ENCODE measurements at places on chromosomes 1 and 21. TPM values are rescaled to one million over a fixed set of nuclear protein-coding genes. Genes with fewer than 3 reads are reported as not detected.
A peak's percentile ranks its signal among the peaks of the same experiment; 100 is the strongest.

GRCh38 chr1:198220428-198220827 is 63.6 kb downstream of the NEK7 start:
- no peak for DNase-seq

- DNase-seq, result no peak
Observed at GRCh38 chr1:178938959-178939317, 68.1 kb upstream of the ANGPTL1 start.

- no peak for DNase-seq
Observed at GRCh38 chr1:240294566-240294965, 202.9 kb downstream of the FMN2 start.

GRCh38 chr1:97252076-97252475 is 530.5 kb downstream of the PTBP2 start:
- DNase-seq, result no peak

DNA sequence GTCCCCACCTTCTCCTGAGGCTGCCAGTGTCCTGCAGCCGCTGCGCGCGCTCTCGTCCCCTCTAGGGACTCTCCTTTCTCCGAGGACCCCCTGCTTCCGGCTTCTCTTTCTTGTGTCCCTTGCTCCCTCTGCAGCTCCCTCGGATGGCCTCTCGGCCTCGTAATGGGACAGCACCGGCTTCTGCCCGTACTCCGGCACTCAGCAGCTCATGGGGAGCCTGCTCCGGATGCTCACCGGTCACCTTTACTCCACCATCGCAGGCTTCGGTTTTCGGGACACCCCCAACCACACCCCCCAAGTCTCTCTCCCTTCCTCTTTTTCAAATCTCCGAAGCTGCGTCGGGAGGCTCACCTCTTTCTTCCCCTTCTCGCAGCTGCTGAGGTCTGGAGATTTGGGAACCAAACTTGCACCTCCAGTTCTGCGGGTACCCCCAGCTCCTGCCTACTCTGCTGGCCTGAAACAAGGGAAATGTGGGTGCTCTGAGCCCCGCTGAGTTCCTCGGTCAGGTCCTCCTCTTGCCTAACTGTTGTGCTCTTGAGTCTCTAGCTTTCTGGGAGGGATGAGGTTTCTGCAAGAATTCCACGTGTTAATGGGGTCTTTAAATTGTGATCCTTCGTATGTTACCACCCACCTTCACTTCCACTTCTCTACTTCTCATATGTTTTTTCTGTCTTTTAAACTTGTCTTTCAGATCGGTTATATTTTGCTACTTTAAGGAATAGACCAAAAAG is 930 bp downstream of the CDC14A start:
- DNase-seq, result peak; percentile 59

DNA sequence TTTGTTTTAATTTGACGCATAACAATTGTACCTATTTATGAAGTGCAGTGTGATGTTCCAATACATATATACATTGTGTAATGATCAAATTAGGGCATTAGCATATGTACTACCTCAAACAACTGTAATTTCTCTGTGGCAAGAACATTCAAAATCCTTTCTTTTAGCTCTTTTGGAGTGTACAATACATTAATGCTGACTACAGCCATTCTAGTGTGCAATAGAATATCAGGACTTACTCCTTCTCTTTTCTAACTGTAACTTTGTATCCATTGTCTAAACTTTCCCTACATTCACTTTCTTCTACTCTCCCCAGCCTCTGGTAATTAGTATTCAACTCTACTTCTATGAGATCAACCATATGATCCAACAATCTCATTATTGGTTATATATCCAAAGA is 1177.4 kb downstream of the KCNT2 start:
- no peak for DNase-seq

DNA sequence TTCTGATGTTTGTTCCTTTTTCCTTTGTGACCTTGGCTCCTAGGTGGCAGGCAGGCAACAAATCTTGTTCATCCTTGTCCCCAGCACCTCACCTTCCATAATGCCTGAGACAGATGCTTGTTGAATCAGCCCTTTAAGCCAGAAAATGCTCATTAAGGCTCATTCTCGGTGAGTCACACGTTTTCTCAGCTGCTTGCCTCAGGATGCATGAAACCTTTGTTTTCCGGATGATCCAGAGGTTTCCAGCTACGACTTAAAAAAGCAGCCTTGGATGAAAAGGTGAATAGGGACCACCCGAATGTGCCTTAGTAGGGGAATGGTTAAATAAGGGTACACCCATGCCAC is 4.6 kb upstream of the ATP13A2 start:
- no peak for DNase-seq

GRCh38 chr1:222171005-222171404 is 376.9 kb downstream of the HHIPL2 start:
- no peak for DNase-seq

DNA sequence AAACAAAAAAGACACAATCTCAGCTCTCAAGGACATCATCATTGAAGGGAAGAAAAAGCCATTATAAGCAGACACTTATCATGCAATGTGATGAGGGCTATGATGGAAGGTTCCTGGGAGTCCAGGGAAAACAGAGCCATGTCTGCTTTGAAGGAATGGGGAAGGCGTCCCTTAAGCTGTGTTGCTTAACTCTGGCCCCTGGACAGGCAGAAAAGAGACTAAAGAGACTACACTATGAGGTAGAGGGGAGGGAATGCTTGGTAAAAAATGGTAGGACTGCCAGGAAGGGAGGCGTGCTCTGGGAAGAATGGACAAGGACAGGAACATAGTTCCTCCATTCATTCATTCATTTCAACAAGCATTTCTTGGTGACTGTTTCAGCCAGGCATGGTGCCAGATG is 21.2 kb downstream of the ASAP3 start:
- DNase-seq, result no peak

- no peak for DNase-seq
Observed at GRCh38 chr1:170806961-170807360, 128.4 kb upstream of the MROH9 start.

GRCh38 chr1:113684153-113684541 is 75.1 kb downstream of the PHTF1 start:
- peak; percentile 39 for DNase-seq

GRCh38 chr1:201709564-201710295 is 119.2 kb upstream of the IPO9 start:
- no peak for DNase-seq

DNA sequence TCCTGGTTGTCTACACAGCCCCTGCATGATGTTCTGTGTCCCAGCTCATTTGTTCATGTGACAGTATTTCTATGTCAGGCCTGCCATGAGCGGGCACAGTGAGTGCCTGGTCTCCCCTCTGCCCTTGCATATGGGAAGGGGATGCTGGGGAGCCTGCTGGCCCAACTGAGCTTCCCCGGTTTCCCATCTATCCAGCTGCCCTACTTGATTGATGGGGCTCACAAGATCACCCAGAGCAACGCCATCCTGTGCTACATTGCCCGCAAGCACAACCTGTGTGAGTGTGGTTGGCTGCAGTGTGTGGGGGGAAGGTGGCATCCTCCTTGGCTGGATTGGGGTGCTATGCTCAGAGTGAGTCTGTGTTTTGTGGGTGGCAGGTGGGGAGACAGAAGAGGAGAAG is 1.5 kb downstream of the GSTM4 start:
- DNase-seq, result no peak

GRCh38 chr1:75587692-75588091 is 23.2 kb downstream of the SLC44A5 start:
- no peak for DNase-seq

DNA sequence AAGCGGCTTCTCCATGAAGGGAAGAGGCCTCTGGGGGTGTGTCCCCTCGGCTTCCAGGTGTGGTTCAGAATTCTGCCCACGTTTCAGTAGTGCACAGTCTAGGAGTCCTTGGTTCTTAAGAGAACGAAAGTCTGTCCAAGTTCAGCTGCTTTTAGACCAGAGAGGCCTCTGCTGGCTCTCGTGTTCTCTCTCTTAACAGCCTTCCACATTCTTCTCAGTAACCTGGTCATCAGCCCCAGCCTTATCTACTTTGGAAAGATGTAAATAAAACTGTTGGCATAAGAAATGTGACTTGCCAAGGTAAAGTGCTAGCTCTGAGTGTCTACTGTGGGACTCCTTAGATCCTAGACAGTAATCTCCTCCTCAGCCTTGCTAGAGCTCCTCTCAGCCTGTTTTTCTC is 15.3 kb upstream of the STUM start:
- no peak for DNase-seq

DNA sequence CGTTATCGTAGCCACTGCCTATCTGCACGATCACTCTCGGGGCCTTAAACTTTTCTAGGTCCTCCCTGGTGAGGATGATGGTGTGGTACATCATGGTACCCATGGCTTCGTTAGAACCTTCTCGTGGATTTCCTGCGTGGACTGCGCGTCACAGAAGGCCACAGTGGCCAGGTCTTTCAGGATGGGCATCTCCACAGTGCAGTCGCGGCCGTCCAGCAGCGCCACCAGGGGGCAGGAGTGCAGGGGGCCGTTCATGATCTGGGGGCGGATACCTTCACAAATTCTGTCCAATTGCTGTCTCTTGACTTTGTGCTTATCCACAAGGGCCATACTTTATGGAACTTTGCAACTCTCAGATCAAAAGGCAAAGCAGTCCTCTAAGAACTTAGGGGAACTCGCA is 69.6 kb downstream of the WLS start:
- DNase-seq, result no peak

DNA sequence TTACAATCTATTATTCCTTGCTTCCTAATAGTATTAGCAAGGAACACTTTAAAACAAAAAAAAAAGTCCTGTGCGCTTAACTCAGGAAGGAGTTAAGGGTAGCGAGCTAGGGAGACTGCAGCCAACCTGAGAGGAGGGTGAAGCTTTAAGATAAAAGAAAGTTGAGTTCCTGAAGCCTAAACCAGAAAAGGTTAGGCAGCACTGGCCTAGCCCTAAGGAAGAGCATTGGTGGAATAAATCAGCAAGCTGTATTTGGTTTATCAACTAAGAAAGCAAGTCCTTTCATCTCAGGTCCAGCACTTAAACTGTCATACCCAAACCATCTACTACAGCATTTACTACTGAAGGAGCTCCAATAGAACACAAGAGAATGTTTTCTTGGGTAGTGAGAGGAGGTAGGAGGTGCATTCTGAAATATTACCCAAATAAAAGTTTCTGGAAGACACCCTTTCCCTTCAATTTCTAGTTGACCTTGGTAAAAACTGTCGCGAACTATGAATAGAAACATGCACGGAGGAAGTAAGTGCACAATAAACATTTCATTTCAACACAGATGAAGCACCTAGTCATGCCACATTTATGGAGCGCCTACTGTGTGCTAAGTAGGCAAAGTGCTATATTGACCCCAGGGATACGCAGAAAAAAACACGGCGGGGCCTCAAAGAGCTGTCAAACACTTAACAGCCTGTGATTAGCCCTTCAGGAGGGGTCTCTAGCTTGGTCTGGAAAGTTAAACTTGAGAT is 1.3 kb downstream of the GLRX2 start:
- no peak for DNase-seq

DNA sequence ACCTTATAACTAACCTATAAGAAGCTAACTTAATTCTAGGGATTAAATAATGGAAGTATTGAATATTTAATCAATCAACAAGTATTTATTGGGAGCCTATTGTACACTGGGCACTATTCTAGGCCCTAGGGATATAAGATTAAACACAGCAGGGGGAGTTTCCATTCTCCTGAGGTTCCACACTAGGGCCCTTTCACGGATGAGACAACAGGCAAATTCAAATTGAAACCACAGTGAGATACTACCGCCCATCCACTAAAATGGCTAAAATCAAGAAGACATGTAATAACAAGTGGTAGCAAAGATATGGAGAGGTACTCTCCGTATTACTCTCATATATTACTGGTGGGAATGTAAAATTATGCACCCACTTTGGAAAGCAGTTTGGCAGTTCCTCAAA is 674.4 kb downstream of the KIF26B start:
- no peak for DNase-seq

GRCh38 chr1:228944296-228944695 is 209.0 kb downstream of the RHOU start:
- DNase-seq, result no peak

DNA sequence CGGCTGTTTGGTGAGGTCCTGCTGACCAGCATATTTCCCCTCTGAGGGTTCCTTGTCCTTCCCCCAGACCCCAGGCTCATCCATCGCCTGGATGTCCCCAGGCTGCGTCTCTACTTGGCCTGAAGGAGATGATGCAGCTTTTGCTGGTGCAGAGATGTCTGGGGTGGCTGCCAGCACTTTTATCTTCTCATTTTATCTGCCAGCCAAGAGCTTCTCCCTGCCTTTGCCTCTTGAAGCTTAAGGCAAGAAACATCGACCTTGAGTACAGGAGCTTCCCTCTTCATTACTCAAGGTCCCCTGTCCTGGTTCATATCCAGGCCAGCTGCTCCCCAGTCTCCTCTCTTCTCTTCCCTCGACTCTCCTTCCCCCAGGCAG is 9.2 kb upstream of the H6PD start:
- DNase-seq, result no peak

DNA sequence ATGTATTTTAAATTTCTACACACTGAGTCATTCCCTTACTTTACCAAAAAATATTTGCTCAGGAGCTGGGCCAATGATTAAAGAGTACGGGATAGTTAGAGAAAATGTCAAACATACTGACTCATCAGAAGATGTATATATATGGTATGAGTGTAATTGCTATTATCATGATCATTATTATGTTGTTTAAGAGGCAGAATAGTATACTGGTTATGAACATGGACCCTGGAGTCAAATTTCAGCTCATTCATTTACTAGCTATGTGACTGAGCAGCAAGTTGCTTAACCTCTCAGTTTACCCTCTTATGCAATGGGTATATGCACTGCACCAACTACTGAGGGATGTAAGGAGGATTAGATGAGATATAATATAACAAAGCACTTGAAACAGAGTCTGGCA is 41.2 kb upstream of the USH2A start:
- no peak for DNase-seq

GRCh38 chr1:56745231-56745630 is 74.0 kb downstream of the FYB2 start:
- no peak for DNase-seq

GRCh38 chr1:52892424-52893215 is 28.9 kb downstream of the ECHDC2 start:
- DNase-seq, result no peak

DNA sequence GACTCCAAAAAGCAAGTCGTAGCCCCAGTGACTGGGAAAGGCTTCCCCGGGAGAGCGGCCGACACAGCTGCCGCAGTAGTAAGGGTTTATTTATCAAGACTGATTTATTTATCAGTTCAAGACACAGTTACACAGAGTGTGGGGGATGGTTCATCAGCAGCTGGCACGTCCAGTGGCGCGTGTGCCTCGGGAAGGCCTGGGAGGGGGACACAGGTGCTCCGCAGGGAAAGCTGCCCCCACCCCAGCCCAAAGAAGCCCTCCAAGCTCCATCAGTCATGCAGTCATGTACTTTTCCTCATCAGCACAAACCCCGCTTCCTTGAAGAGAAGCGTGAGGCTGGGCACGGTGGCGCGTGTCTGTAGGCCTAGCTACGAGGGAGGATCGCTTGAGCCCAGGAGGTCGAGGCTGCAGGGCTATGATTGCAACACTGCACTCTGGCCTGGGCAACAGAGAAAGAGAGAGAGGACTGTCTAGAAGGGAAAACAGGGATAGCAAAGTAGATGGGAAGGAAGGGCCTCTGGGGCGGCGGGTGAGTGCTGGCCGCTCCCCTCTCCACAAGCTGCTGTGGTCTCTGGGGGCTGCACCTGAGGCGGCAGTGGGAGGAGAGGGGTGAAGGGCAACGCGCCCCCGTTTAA is 53.2 kb downstream of the PRKCZ start:
- DNase-seq, result no peak

Gene SPTA1
- 26.4 TPM for polyA plus RNA-seq

Gene HAO2
- not detected for polyA plus RNA-seq

Gene ACTL8
- not detected for polyA plus RNA-seq

Gene LRRN2
- polyA plus RNA-seq, result 1.6 TPM

Gene EXTL1
- 0.49 TPM for polyA plus RNA-seq

Gene FLG2
- polyA plus RNA-seq, result 0.15 TPM

Gene TNFAIP8L2
- polyA plus RNA-seq, result 2.5 TPM

Data from right lung (tissue), 10 donors.